ENCODE measurements at places on chromosomes 16 and 17.
A peak's percentile ranks its signal among the peaks of the same experiment; 100 is the strongest.

DNA sequence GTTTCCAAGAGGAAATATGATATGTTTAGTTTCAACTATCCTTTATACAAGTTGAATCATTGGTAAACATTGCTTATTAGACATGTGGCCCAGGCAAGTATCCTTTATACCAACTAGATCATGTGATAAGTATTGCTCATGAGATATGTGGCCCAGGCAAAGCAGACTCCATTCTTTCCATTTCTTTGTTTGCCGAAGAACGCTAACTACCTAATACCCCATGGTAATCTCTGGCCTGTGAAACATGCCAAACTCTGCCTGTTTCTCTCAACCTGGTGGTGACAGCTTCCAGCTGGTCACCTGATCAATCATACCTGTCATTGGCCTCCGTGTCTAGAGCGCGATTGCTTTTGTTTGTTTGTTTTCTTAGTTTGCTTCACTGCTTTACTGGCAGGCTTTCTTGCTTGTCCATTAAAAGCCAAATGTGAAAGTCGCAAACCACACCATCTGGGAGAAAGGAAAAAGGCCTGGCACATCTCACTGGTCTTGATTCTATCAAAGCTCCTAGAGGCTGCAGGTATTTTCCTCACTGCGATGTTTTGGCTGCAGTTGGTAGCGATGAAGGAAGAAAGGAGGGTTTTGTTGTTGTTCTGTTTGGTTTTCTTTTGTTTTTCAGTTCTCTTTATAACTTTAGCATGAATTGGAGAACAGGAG lies 686.2 kb downstream of the KCNJ2 start:
- no peak for DNase-seq

- DNase-seq = no peak
Measured at GRCh38 chr16:84449156-84450140, 55.0 kb downstream of the MEAK7 start.

- no peak for DNase-seq
Measured at GRCh38 chr17:9479964-9480363, 95.7 kb downstream of the STX8 start.

DNA sequence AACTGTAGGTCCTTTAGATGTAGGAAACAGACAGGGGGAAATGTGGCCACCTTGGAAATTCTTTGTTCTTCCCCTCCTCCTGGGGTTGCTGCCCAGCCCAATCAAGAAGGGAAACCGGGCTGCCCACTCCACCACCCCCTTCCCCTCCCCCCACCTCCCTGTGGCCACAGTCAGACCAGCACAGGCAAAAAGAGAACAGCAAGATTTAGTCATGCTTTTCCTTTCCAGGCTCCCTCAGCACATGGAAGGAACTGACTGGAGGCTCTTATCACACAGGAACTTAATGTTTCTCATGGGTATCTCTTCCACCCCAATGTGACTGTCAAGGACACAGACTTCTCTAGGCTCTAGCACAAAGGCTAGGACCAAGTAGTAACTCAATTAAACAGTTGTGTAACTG lies 3.0 kb upstream of the CCL1 start:
- no peak for DNase-seq

DNA sequence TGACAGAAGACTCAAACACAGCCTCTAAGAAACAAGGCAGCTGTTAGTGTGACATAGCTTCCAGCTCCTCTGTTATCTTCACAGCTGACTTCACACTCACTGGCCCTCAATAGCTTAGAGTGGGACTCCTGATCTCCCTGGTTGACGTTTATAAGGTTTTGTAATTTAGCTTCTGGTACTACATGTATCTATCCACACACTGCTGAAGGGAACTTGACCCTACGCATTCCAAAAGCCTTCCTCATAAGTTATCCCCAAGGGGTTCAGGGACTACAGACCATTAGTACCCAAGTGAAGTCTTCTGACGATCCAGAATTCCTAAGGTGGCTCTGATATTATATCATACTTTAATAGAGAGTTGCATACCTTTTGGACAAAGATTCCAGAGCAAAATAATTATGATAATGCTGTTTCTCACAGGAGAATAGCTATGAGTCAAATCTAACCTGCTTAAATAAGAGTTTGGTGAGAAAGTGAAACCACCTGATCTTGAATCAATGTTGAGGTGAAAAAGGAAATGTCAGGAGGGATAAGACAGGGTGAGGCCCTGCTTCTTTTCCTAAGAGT lies 14.5 kb downstream of the ACACA start:
- DNase-seq = peak; percentile 50

DNA sequence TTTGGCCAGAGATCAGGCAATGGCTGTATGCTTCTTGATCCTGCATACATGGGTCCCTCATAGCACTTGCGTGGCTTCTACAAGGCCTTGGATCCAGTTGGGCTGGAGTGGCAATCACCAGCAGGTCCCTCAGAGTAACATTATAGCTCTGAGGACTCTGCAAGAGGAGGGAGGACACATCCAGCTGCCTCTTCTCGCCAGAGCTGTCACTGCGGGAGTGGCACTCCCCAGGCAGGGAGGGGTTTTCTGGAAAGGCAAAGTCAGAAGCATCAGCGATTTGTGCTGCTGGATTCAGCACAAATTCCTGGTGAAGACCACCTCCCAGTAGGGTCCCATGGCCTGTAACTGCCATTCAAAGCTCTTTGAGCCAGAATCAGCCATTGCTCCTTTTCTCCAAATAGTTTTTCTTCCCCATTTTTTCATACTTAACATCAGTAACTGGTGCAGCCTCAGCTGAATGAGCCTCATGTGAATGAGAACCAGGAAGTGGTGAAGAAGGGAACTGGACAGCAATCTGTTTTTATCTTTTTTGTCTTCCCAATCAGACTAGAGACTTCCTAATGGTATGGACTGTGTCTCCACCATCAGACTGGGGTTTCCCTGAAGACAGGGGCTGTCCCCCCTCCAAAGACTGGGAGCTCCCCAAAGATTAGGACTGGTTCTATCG lies 40.6 kb upstream of the HOXB13 start:
- no peak for DNase-seq

- DNase-seq = no peak
Measured at GRCh38 chr17:73731733-73732132, 87.5 kb upstream of the SDK2 start.

Data from GM20000 (cell line).